Stimulated activated CD4-positive, alpha-beta T cell treated with anti-CD3 and anti-CD28 coated beads, Interleukin-4, amount 100 ng/mL, for 48 hours (primary cell): ENCODE measurements at places on chromosomes 1 and 21.

DNA sequence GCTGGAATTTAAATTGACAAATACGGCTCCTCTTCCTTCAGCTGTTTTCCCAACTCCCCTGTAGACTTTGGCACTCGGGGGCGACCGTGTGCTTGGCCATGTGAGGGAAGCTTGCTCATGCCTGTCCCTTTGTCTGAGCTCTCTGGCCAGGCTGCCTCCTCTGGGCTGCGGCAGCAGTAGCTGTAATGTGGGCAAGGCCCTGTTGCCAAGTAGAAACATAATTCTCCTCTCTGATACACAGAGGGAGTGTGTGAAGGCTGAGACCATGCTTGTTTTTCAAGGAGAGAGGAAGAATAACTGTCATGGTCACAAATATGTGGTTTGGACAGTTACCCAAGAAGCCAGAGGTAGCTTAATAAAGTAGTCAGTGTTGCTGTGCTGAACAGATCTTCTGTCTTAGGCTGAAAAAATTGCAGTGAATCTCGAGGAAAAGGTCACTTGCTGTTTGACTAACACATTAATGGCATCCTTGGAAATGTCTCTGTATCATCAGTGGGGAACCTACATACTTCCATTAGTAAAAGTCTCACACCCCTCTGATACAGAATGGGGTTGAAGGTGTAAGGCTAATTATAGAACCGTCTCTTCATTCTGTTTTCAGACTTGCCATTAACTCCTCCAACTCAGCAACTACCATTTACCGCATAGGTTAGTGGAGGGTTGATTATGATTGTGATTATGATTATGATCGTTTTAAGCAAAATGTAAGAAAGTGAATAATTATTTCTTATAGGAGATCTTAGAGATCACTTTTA is 94.6 kb downstream of the TGFB2 start:
- DNase-seq: no peak

DNA sequence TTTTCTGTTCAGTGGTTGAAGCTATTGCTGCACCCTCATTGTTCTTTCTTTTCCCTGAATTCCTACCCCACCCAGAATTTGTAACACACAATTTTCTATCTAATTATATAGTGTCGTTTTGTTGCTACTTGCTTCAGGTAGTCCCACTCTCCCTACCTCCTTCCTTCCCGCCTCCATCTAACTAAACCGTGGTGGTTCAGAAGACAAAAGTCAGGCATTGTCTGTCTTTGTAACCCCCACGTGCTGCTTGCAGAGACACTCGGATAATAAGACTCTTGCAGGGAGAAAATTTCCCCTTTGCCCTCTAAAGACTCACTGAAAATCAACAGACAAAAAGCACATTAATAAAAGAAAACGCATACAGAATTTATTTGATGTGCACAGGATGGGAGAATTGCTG is 46.2 kb upstream of the BTG3 start:
- no peak for DNase-seq

GRCh38 chr1:236137285-236137852 is 5.0 kb upstream of the GPR137B start:
- no peak for DNase-seq

GRCh38 chr1:239218301-239218700 is 168.1 kb upstream of the CHRM3 start:
- DNase-seq: no peak

DNA sequence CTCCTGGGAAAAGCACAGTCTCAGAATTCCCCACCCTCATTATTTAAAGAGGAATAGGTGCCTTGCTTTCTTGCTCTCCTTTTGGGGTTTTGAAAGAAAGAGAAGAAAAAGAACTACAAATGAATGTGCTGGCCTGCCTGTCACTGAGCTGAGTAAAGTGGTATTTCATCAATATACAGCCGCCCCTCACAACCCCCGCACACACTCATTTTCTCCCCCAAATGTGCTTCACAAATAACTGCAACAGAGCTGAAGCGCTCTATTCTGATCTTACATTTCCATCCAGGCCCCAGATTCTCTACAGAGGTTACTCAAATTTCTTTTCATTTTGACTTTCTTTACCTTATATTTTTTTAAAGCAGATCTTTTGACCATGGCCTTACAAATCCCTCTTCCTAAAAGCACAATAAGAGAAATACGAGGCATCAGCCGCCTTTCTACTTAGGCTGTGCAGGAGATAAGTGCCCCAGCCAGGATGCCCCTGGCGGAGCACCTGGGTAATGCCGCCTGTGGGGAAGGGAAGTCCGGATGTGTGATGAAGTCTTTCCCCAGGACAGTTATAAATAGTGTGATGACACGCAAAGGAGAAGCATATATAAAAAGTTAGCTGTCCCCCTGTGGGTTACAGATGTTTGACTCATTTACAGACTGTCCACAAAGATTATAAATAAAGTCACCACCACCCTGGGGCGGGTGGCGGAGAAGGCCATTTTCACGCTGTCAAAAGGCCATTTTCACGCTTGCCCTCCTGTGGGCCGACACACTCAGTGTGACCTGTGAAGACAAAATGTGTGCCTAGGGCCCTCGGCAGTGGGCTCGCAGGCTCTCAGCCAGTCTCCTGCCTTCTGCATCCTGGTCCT is 6.5 kb downstream of the KCNN3 start:
- DNase-seq: peak; percentile 46

GRCh38 chr1:88571506-88571905 is 112.6 kb upstream of the PKN2 start:
- DNase-seq: no peak

GRCh38 chr1:230495891-230496385 is 69.8 kb upstream of the PGBD5 start:
- DNase-seq: peak; percentile 30

DNA sequence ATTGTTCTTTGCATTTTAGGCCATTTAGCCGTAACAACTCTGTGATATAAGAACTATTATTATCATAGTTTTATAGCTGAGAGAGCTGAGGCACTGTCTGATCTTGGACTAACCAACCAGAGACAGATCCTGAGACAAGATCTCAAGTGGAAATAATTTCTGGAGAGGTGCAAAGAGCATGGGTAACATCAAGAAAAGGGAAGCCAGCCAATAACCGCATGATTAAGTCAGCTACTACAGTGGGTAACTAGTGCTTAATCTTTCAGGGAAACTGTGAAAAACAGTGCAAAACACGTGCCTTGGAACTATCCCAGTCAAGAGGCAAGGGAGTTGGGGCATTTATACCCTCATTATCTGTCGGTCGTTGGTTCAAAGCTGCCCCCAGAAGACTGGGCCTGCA is 105.8 kb downstream of the OMA1 start:
- no peak for DNase-seq

- no peak for DNase-seq
Observed at GRCh38 chr1:154213274-154213673, 7.1 kb upstream of the CFAP141 start.

- no peak for DNase-seq
Observed at GRCh38 chr1:167565922-167566321, 12.4 kb upstream of the CREG1 start.

- no peak for DNase-seq
Observed at GRCh38 chr1:248828845-248829244, 3.1 kb upstream of the SH3BP5L start.

- DNase-seq: no peak
Observed at GRCh38 chr21:45874716-45875415, 106.7 kb upstream of the COL6A1 start.

DNA sequence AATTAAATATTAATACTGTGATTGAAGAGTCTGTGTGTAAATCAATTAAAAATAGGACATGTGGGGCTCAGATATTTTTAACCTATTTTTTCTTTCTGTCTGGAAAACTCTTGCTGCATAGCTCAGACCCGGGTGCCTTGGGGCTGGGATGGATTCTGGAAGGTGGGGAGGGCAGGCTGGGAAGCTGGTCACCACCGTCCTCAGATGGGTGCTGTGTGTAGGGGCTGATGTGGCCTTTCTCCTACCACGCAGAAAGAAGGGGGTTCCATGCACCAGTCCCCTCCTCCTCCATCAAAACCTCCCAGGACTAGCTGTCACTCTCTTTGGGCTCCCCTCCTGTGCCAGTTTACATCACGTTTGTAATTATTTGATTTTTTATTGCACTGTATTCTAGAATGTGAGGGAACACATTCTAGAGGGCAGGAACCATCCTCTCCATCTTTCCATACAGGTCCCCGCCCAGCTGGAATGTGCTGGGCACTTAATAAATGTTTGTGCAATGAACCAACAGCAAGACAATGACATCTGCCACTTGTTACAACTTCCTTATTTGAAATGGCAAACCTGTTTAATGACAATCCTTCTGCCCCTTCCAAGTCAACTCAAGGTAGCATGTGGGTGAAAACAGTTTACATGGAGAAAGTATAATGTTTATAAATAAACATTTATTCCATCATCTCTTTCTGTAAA is 104.3 kb downstream of the EDEM3 start:
- DNase-seq: no peak

DNA sequence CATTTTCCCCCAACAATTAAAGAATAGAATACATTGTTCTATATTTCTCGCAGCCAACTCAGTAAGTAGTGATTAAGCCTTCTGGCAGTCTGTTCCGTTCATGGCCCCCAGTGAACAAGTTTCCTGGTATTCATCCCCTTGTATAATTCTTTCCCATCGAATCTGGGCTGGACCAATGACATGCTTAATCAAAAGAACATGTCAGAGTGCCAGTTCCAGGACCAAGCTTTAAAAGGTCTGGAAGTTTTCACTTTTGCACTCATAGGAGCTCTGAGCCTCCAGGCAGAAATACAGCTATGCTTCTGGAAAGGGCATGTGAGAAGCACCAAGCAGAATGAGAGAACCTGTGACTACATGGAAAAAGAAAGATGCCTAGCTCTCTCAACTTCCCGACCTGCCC is 22.5 kb upstream of the DPYD start:
- no peak for DNase-seq

DNA sequence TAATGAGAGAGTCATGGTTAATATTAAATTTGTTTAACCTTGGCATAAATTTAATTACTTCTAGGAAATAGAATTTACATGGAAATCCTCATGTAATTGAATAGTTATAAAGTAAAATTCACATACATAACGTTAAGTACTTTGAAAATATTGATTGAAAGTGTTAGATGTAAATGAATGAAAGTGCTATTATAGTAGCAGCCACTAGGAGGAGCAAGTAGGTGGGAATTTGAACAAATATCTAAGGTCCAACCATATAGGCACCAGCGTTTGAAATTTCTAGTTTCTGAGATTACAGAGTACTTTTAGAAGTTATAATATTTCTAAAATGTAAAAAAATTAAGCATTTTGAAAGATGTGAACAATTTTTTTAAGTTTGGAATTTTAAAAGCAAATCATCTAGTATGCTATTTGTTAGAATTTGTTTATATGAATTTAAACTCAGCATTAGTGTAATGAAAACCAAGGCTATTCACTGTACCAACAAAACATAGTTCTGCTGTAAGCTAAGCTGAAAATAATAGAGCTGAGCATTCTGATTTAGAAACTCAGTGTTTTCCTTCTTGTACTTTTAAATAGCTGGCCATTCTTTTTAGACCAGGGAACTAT is 3.3 kb downstream of the B3GALT2 start:
- no peak for DNase-seq

GRCh38 chr1:1278620-1279019 is 1.6 kb upstream of the SCNN1D start:
- no peak for DNase-seq

DNA sequence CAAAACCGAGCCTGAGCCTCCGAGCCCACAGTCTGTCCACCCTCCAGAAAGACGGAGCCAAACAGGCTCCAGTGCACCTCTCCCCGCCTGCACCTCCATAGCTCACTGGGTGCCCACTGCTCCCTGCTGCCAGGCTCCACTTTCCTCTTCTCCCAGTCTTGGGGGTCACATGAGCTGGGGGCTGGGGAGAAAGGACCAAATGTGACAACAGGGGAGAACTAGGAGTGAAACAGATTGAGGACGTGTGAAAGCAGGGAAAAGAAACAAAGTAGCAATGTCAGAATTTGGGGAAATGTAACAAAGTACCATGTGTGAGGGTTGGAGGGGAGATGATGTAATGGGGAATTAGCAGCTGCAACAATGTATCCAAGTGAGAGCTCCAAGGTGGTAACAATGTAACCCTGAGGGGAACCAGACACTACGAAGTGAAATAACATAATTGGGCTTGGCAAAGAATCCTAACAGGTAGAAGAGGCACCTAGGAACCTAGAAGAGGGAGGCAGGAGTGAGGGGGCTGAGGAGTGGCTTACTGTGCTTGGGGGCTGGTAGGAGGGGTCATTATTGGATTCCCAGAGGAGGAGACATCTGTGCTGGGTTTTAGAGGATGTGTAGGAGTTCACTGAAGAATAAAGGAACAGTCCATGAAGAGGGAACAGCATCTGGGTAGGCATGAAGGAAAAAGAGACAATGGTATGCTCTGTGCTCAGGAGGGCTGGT is 12.5 kb downstream of the SDC3 start:
- no peak for DNase-seq

GRCh38 chr1:25583519-25584370 is 32.8 kb upstream of the MAN1C1 start:
- no peak for DNase-seq

- no peak for DNase-seq
Observed at GRCh38 chr1:77413541-77414335, 131.9 kb downstream of the AK5 start.

GRCh38 chr1:46496505-46496904 is 6.9 kb downstream of the DMBX1 start:
- no peak for DNase-seq

- no peak for DNase-seq
Observed at GRCh38 chr1:182624577-182624976, 20.4 kb upstream of the RGS16 start.

DNA sequence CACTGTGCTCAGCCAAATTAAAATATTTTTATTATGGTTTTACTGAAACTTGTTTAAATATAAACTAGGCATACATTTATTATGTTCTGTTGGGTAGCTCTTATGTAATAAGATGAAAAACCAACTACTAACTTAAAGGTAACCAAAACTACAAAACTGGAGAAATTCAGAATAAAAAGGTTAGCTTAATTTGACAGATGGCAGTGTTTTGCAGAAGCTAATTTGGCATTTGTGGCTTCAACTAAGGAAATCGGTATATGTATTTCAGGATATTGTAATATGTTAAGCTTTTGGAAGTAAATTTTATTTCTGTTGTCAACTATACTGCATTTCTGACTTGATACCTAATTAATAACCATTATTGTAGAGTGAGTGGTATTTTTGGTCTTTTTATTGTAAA is 18.8 kb downstream of the USP25 start:
- DNase-seq: no peak

DNA sequence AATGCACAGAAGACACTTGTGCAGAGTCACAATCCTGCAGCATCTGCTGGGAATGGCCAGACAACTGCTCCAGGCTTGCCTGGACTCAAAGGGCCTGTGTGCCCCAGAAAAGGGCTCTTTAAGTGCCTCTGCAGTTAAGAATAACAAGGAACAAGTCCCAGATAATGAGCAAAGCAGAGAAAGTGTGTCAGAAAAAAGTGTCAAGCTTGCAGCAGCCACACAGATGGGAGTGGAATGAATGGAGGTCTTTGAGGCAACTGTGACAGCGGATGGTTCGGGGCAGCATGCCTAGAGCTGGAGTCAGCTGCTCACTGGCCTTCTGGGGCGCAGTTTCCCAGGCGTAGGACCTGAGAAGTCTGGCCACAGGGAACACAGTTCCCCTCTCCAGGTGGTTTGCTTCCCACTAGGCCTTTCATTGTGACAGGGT is 5.1 kb downstream of the PARP1 start:
- no peak for DNase-seq

- DNase-seq: no peak
Observed at GRCh38 chr1:17549384-17549783, 9.9 kb downstream of the ARHGEF10L start.

GRCh38 chr1:155002464-155003226 is at the start of gene ZBTB7B:
ZBTB7B (plus strand) TSS chr1:155002802; CDS start chr1:155014661, 11,859 bp downstream.
- DNase-seq: no peak
